Stimulated activated CD8-positive, alpha-beta memory T cell treated with anti-CD3 and anti-CD28 coated beads, Interleukin-15, amount 100 ng/mL, for 1 hour (primary cell): ENCODE measurements at places on chromosomes 5 and 9.

GRCh38 chr9:14752271-14752670, 29.7 kb upstream of the CER1 start:
- no peak for DNase-seq

DNA sequence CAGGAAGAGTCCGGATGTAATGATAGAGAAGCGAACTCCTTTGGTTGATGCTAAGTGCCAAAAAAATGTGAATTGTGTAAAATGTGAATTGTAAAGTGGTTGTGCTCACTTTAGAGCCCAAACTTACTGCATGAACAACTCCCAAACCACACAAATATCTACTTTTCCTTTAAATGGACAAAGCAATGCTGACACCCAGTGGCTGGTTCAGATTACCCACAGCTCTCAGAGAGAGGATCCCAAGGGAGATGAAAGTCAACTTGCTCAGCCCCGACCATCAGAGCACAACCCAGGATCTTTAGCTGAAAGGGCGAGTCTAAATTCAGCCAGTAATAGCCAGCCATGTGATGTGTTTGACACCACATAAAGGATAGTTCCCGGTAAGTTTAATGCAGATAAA, 133.7 kb downstream of the NMUR2 start:
- no peak for DNase-seq

DNA sequence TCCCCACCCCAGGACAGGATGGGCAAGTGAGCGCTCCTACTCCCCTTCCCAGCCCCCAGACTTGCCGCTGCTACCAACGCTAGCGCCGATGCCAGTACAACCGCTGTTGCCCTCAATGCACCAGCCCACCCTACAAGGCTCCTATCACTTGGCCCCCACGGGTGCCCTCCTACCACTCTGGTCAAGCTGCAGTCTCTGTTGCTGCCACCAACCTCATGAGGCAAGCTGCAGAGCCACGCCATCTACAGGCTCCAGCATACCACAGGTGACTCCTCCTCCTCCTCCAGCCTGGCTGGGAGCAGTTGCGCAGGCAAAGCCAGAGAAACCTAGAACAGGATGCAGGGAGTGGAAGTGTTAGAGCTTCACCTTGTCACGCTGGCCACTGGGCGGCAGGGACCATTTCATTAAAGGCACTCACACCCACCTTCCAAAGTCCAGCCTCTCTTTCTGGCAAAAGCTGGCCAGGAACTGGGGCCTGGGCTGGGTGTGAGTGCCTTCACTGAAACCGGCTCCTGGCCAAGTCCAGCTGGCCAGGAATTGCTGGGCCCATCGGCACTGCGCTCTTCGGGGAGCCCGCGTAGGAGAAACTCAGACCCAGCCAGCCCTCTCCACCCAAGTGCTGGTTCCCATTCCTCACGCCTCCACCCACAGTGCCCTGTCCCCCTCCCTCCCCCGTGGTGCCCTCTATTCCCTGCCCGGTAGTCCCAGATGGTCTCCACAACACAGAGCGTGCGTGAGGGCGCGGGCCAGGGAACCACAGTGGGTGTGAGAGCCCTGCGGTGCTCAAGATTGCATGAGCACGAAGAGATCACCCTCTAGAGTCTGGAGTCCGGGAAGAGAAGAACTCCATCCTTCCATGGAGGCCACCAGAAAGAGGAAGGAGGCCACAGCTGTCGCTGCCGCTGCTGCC, 1.6 kb upstream of the PCAT7 start:
- no peak for DNase-seq

DNA sequence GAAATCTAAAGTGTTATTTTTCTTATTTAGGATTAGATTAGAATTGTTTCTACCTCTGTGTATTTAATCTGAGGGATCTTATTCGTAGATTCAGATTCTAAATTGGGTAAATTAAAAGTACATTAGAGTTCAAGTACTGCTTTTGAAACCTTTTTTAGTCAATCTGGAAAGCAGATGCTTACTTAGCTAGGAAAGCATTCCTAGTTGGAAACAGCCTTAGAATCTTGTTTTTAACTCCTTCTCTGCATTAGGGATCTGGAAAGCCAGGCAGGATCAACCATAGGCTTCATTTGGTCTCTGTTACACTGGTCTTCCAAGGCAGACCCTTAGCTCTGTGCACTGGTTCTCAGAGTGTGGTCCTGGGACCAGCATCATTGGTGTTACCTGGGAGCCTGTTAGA, 247.4 kb downstream of the NR3C1 start:
- no peak for DNase-seq

GRCh38 chr9:136650648-136651047, 12.1 kb upstream of the EGFL7 start:
- DNase-seq, result no peak

DNA sequence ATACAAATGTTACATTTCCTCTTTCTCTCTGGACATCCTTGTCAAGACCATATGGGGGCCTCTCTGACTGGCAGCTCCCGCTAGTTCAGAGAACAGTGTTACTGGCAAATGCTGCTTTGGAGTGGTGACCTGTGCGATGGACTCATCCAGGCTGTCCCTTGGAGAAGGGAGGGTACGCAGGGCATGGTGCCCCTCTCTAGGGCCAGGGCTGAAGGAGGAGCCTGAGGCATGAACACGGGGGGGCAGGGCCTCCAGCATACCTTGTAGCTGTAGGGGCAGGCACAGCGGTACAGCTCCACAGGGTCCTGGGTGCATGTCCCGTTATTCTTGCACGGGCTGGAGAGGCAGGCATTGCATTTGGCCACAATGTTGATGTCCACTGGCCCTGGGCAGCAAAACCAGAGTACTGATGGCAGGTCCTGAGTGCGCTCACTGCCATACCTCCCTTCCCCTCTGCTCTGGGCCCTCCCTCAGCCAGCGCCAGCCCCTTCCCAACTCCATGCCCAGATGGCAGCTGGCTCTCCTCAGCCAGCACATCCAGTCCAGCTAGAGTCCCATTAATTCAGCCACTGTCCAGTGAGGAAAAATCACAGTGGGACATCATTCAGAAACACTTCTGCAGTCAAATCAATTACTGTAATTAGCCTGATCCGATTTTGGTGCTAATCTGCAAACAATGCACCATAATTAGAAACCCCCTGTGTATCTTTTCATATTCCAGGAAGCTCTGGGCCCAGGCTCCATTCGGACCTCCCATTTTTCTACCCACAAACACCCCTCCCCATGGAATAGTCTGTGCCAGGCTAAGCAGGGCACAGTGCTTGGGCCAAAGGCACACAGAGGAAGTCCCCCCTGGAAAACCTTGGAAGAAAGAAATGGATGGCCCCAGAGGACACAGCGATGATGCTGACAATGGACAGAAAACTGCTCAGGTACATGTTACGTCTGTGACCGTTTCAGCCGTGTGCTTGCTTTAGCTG, 128.8 kb upstream of the PANK3 start:
- DNase-seq, result no peak

DNA sequence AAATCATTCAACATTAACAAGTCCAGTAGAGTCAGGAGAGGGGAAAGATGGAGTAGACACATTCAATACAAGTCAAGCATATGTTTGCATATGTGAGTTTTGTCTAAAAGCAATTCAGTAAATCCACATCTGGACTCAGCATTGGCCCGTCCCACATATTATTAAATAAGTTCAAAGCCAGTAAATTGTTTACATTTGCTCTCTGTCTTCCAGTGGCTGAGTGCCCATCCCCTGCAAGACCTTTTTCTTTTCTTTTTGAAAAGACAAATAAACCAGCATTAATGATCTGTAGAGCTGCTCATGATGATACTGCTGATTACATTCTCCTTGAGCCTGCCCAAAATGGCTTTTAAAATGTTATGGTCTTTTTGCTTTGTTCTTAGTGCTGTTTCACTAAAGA, 71.1 kb downstream of the TNC start:
- no peak for DNase-seq

GRCh38 chr9:94791435-94791834, 64.9 kb downstream of the AOPEP start:
- no peak for DNase-seq

DNA sequence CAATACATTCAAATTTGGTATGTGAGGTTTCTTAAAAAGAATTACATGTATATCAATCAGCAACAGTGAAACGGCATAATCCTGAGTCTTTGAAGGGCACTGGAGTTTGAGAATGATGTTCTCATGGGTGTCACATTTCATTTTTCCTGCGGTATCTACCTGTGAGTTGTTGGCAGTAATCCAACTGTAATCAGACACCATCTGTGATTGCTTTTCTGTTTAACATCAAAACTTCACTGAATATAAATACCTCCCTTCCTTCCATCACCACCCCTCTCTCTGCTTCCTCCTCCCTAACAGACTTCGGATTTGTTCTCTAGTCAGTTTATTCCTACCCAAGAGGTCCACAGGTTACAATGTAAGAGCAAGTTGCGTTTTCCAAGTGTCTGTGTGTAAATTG, 275.2 kb upstream of the PCSK5 start:
- DNase-seq, result no peak
